NCI-H1930 (cell line): ENCODE measurements at places on chromosomes 7 and 10.

DNA sequence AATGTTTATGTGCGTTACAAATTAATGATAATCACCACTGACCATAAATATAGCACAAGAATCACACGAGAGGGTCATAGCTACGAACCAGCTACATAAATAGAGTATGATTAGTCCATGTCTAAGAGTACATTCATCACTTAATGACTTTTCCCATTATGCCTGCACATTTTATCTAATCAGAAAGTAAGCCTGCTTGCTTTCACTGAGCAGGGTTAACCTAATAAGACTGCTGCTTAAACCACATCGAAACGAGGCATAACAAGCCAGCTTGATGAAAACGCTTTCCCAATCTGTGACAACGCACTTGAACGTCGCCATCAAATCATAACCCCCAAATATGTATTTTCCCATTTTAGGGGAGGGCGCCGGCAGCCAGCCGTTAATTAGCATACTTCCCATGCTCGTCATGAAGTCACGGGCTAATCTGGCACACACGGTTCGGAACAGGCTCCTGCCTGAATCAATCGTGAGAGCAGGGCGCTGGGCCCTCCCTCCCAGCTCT lies 71.5 kb downstream of the EBF3 start:
- no peak for DNase-seq

DNA sequence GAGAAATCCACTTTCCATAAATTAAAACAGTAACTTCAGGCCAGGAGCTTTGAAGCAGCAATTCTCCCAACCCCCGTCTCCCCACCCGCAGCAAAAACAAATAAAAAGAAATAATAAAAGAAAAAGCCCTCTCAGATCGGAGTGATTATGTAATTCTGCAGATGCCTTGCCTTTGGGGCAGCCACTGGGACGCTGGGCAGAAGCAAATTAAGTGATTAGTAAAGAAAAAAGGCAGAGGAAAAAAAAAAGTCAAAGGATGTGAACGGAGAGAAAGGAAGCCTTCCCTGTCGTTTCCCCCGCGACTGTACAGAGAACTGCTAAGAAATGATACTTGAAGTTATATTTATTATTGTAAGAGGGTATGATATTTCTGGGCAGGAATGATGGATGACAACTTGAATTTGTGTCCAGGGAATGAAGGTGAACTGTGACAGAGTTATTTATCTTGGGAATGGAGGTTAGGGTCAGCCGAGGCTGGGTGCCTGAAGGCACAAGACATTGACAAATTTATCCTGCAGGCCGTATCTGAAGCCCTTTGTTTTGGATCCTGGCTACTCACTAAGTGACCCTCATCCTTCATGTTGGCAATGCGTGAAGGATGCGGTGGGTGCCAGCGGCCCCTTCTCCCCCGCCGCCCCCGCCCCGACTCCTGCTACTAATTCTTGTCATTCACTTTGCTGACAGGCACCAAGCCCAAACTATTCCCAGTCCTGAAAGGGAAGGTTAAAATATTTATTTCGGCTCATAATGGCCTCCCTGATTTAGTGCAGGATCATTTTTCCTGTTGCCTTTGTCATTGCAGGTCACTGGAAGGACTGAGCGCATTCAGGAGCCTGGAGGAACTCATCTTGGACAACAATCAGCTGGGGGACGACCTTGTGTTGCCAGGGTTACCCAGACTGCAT lies 604.0 kb downstream of the LRMDA start:
- no peak for DNase-seq

- DNase-seq: no peak
These were observed 1.7 kb downstream of the ZEB1 start for GRCh38 chr10:31320550-31321211.

- DNase-seq: no peak
These were observed 84.5 kb downstream of the DGKB start for GRCh38 chr7:14817829-14818614.

DNA sequence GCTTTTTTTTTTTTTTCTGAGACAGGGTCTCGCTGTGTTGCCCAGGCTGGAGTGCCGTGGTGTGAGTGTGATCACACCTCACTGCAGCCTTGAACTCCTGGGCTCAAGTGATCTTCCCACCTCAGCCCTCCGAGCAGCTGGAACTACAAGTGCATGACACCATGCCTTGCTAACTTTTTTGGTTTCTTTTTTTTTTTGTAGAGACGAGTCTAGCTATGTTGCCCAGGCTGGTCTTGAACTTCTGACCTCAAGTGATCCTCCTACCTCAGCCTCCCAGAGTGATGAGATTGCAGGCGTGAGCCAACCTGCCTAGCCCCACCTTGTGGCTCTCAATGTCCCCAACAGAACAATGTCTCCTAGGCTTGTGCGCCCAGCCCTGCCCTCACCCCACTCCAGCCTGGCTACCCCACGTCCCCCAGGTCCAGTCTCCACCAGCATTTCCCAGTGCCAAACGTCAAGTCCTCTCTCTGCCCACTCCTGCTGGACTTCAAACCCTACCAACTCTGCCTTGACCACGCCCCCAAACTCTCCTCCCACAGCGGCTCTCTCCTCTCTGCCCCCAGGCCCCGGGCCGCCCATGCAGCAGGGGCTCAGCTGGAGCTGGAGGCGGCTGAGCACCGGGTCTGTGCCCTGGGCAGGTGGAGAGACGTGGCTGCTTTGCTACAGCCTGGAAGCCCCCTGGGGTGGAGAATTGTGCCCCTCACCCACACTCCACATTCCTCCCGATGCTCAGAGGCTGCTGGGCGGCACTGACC lies 18.9 kb downstream of the BHLHA15 start:
- no peak for DNase-seq

- no peak for DNase-seq
These were observed 31.6 kb downstream of the RASGEF1A start for GRCh38 chr10:43235070-43235900.

DNA sequence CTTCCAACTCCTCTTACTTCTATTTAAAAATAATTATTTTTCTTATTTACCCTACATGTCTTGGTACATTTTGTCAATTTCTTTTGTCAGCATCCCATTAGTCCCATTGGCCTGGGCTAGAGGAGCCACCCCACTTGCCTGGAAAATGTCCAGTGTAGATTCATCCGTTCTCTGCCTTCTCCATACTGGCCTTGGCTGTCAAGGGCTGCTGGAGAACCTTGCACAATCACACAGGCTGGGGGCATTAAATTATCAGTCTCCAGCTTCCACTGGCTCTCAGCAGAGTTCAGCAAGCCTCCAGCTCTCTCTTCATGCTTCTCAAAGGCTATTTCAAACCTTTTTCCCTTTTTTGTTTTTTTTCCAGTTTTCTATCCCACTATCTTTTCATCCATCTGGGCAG lies 13.8 kb upstream of the ZCCHC24 start:
- DNase-seq: no peak

- no peak for DNase-seq
These were observed 20.0 kb downstream of the AKR1D1 start for GRCh38 chr7:138095972-138096935.

GRCh38 chr10:442209-442608 lies 247.3 kb downstream of the DIP2C start:
- DNase-seq: no peak

DNA sequence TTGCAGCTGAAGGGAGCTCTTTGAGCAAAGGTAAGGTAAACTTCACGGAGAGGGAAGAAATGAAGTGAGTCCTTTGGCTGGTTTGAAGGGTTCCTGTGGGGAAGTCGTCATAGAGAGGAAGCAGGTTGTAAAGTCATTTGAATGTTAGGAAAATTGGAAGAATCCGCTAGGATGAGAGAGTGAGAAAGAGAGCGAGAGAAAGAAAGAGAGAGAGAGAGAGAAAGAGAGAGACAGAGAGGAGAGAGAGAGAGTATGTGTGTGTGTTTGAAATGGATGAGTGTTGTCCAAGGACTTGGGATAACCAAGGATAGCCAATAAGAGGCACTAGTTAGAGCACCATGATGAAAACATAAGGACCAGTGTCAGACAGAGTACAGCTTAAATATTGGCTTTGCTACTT lies 43.1 kb downstream of the FEZF1 start:
- DNase-seq: no peak

GRCh38 chr10:28385748-28386502 lies 83.1 kb upstream of the MPP7 start:
- no peak for DNase-seq

DNA sequence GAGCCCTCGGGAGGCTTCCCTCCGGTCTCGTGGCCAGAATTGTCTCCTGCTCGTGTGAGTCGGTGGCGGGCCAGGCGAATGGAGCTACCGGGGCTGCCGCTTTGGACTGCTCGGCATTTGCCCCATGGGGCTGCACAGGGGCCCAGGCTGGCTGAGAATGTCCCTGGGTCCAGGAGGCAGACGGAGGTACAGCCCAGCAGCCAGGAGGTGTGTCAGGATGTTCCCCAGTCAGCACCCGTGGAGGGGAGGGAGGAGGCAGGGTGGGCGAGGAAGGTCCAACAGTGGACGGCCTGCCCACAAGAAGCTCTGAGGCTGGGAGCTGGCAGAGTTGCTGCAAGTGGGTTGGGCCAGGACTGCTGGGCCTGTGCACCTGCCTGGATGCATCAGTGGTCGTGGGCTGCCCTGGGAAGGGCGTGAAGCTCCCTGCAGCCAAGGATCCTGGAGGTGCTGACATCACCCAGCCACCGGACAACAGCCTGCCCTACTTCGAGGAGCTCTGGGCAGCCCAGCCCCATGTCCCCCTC lies 46.4 kb downstream of the PDGFA start:
- DNase-seq: no peak

- DNase-seq: no peak
These were observed 33.9 kb downstream of the BCAP29 start for GRCh38 chr7:107613948-107614347.

DNA sequence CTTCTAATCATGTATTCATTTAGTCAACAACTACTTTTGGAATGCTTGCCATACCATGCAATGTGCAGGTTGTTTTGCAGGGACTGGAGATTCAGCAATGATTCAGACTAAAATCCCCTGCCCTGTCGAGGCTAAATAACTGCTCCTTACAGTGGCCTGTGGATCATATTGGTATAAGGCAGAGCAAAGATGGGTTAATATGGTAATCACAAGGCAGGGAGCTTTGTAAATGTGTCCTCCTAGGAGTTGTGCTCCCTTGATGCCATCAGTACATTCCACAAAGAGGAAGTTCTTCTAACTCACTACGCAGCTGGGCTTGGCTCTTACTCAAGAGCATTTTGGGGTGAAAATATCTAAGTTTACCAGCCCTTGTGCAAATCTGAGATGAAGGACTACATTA lies 614 bp upstream of the IFIT2 start:
- DNase-seq: no peak

GRCh38 chr7:46215987-46216567 lies 295.0 kb upstream of the IGFBP3 start:
- no peak for DNase-seq

- DNase-seq: no peak
These were observed 482 bp upstream of the ERCC6 start for GRCh38 chr10:49539320-49539885.

GRCh38 chr10:78902815-78903214 lies 166.0 kb upstream of the ZMIZ1 start:
- no peak for DNase-seq

- DNase-seq: no peak
These were observed 317.5 kb downstream of the DNAJB6 start for GRCh38 chr7:157654350-157654749.

DNA sequence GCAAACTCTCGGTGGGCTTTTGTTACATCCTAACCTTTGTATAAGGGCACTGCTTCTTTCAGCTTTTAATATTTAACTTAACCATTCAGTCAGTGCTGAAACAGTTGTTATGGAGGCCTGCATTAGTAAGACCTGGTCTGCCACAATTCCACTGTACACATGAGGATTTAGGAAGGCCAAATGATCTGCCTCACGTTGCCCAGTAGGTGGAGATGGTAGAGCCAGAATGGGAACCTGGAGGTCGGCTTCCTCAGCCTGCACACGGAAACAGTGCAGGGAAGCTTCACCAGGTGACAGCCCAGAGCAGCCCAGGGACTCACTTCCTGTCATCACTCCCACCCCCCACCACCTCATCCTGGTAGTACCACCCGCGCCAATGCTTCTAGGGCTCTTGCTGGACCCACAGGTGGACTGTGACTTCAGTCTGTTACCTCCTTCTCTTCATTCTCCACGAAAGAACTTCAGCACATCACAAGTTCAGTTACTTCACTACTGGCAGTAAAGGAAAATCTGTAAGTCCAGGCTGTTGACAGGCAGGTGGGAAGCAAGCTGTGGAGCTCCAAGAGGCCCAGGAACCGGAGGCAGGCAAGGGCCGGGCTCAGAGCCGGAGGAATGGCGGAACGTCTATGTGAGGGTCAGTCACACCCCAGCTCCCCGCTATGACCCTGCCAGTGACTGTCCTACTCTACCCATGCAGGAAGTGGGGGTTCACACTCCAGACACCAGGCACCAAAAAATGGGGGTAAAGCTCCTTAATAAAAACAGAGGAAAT lies 480.3 kb upstream of the C7orf33 start:
- DNase-seq: no peak

DNA sequence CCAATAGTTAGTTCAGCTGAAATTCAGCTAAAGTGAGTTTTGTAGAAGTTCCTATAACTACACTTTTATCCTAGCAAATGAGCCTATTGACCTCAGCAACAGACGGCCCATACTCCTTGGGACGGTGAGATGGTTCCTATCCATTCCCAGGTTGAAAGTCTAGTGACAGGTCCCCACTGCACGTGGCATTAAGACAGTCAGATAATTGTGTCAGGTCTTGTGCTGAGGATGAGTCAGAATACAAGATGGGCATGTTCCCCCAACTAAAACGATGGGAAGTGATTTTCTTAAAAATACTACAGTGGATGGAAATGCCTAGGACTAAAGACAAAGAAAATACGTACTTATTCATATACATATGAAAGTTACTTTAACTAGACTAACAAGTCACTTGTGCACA lies 2.1 kb downstream of the CAV1 start:
- DNase-seq: no peak

DNA sequence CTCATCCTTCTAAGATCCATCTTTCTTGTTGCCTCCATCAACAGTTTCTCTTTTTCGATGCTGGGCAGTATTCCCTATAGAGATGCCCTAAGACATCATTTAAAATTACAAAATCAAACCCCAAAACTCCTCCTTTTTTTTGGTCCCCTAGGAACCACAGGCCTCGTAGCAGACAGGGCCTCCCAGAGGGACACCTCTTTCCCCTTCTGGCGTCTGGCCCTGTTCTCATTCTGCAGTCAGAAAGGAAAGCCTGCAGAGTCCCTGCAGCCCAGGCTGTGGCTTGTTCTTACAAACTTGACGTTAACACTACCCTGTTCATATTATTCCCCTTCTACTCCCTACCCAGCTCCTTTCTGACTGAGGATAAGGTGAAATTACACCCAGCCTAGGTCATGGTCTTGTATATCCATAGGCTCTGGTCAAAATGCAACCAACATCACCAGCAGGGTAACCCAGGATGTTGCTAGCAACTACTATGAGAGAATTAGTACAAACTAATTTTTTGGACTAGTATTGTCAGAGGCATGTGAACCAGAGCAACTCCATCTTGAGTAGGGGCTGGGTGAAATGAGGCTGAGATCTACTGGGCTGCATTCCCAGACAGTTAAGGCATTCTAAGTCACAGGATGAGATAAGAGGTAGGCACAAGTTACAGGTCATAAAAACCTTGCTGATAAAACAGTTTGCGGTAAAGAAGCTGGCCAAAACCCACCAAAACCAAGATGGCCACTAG lies 3.5 kb upstream of the EPHA1 start:
- no peak for DNase-seq
